ENCODE measurements at places on chromosomes 12 and 14.

DNA sequence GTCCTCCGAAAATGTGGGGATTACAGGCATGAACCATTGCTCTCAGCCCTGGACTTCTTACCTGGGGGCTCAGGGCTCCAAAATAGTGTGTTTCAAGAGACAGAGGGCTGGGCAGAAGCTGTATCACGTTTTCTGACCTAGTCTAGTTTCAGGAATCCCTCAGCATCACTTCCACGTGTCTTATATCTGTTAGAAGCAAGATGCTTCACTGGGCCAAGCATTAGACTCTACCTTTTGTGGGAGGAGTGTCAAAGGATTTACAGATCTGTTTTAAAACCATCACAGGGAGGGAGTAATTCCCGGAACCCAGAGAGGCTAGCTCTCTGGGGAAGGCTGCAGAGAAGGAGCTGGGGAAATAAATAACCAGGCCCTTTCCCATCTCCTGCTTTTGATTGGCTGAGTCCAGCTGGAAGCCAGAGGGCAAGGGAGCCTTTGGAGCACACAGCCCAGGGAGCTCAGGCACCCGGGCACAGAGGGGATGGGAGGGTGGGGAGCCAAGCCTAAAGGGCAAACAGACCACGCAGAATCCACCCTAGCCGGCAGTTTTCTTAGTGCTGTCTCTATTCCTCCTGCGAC, 33.3 kb upstream of the ALDH2 start:
- DNase-seq = no peak

GRCh38 chr14:25259470-25259869, 209.5 kb upstream of the STXBP6 start:
- DNase-seq = no peak

- no peak for DNase-seq
Observed at GRCh38 chr14:23577004-23577681, 1.4 kb downstream of the JPH4 start.

DNA sequence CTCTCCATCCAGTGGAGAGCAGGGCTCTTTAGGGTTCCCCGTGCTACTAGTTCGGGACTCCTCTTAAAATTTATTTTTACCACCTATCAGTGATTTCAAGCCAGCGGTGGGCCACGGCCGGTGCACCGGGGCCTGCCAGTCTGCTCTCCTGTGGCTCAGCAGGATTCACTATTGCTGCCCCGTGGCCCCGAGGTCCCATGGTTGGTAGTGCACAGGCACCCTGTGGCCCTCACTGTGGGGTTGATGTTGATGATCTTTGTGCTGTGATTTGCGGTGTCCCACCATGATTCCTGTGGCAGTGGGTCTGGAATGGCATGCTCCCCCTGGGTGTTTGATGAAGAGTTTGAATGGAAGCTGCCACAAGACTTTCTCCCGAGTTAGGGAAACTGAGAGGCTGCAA, 12.6 kb upstream of the MEG3 start:
- no peak for DNase-seq

DNA sequence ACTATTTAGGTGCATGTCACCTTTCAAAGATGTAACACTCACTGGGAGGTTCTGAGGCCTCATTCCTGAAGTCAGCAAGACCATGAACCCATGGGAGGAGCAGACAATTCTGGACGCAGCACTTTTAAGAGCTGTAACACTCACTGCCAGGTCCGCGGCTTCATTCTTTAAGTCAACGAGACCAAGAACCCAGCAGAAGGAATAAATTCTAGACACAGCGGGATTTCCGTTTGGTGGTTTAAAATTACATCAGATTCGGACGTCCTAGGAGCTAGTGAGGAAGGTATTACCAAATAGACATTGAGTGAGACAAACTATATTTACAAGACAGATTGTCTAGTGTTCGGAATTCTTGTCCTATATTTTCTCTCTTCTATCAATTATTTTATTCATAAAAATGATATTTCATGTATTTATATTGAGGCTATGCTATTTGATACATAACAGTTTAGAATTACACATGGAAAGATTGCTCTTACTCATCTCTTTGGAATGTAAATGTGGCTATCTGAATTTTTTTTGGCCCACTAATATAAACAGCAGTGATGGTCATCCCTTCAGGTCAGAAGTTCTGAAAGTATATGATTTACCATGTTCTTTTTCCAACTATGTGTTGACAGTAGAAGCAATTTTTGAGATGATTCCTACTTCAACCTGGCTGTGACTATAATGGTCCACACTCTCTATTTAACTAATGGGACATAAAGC, 1973.0 kb upstream of the FLRT2 start:
- DNase-seq = no peak

Data from stimulated activated CD8-positive, alpha-beta memory T cell treated with anti-CD3 and anti-CD28 coated beads, Interleukin-4, amount 100 ng/mL, for 1 hour (primary cell).